ENCODE measurements at places on chromosomes 3 and 15.

- DNase-seq = no peak
Observed at GRCh38 chr3:34568766-34569165, 770.3 kb downstream of the PDCD6IP start.

DNA sequence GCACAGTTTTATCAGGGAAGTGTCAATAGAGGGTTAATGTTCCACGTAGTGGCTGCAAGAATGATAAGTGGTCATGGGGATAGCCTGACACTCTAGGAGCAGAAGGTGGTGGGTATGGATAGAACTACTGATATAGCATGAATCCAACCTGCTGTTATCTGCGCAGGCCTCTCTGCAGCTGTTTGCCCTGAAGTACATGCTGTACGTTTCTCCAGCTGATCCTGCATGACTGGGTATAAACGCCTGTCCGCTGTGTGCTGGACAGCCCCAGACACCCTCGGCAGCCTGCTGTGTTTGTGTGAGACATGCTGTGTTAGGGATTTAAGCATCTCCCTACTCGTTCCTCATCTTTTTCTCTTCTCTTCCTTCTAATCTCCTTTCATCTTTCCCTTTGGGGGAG is 87.1 kb downstream of the LPP start:
- no peak for DNase-seq

GRCh38 chr3:115233021-115233420 is 85.9 kb upstream of the ZBTB20 start:
- DNase-seq = no peak

GRCh38 chr15:54707805-54708752 is 488.7 kb downstream of the RSL24D1 start:
- DNase-seq = no peak

DNA sequence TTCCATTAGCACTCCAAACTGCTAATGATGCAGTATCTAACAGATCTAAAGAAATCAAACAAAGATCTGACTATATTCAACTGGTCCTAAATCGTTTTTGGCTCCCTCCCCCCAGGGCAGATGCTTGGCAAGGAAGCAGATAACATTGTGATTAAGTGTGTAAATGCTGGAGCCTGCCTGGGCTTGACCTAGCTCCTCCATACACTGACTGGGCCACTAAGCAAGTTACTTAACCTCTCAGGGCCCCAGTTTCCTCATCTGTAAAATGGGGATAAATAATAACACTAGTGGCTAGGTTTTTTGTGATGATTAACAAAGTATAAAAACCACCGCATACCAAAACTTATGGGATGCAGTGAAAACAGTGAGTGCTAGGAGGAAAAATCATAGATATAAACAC is 9.2 kb downstream of the EID1 start:
- DNase-seq = no peak

GRCh38 chr15:68435966-68436365 is 4.0 kb upstream of the ITGA11 start:
- DNase-seq = no peak

- no peak for DNase-seq
Observed at GRCh38 chr3:120114376-120114775, 20.1 kb upstream of the GSK3B start.

- DNase-seq = no peak
Observed at GRCh38 chr15:63405683-63406390, 24.2 kb upstream of the CA12 start.

DNA sequence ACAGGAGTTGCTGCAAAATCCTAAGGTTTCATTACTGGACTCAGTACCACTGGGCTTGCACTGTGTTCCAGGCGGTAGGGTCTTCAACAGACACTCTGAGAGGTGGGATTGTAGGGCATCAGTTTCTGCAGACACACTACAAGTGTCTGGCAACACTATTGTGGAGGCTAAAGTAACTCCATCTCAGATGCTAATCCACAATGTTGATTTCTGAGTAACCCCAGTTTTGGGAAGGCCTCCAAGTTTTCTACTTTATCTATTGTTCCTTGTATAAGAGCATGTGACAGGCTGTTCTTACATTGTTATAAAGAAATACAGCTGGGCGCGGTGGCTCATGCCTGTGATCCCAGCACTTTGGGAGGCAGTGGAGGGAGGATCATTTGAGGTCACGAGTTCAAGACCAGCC is 2.5 kb upstream of the ABHD5 start:
- DNase-seq = no peak

GRCh38 chr3:56796202-56796601 is 5.5 kb downstream of the ARHGEF3 start:
- DNase-seq = no peak

- DNase-seq = peak; percentile 8
Observed at GRCh38 chr15:75732809-75733451, 20.3 kb upstream of the CSPG4 start.

- DNase-seq = no peak
Observed at GRCh38 chr3:122451371-122451770, 35.5 kb upstream of the WDR5B start.

DNA sequence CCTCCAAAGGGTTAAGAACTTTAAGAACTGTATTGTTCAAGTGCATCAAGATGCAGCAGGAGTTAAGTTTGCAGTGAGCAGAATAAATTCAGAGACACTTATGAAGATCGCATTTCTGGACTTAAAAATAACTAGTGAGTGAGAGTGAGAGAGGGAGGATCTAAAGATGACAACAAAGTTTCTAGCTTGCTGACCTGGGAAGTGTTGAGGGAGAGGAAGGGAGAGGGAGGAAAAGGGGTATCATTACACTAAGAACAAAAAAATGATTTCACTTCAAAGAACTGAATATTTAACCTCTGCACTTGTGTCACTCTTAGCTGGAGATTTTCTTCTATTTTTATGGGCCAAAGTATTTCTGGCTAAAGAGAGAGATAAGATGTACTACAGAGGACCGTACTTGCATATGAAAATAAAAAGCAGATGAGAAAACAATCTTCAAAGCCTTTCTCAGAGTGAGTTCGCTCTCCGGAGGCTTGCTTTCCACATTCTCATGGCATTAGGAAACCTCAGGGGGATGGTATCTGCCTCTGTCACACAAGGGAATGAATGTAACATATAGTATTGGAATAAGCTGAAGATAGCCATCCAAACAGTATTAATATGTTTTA is 91.4 kb upstream of the TJP1 start:
- no peak for DNase-seq

- DNase-seq = no peak
Observed at GRCh38 chr3:108091498-108092250, 843 bp upstream of the CD47 start.

GRCh38 chr15:63655683-63656372 is 58.6 kb downstream of the FBXL22 start:
- DNase-seq = no peak

- DNase-seq = no peak
Observed at GRCh38 chr3:99696497-99696896, 58.1 kb downstream of the COL8A1 start.

- no peak for DNase-seq
Observed at GRCh38 chr3:40615110-40615915, 90.6 kb downstream of the ZNF621 start.

- no peak for DNase-seq
Observed at GRCh38 chr15:47507221-47507985, 209.9 kb upstream of the SEMA6D start.

- no peak for DNase-seq
Observed at GRCh38 chr15:83904107-83905040, 250.5 kb downstream of the ADAMTSL3 start.

DNA sequence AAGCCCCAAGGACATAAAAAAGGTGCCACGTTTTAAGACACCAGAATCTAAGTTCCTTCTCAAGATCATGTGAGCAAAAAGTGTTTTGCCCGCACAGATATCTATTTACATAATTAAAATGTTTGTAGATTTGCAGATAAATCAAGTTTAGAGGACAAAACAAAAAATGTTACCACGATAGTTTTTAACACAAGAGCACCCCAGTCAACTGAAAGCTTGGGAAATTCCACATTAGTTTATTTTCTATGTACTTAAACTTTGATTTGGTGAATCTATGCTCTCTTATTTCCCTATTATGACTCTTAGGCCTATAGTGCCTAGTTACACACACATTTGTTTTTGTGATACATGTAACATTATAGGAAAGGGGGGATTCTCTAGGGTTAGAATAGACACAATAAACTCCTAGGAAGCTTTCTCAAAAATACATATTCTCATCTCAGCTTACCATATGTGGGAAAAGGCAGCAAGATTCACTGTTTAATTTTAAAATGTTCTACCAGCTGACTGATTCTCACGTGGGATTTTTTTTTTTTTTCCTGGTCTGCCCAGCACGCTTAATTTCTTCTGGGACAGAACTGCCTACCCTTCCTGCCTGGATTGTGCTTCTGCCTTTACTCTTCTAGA is 8.4 kb upstream of the LEKR1 start:
- no peak for DNase-seq

GRCh38 chr3:42613462-42613861 is 13.0 kb downstream of the NKTR start:
- DNase-seq = no peak

DNA sequence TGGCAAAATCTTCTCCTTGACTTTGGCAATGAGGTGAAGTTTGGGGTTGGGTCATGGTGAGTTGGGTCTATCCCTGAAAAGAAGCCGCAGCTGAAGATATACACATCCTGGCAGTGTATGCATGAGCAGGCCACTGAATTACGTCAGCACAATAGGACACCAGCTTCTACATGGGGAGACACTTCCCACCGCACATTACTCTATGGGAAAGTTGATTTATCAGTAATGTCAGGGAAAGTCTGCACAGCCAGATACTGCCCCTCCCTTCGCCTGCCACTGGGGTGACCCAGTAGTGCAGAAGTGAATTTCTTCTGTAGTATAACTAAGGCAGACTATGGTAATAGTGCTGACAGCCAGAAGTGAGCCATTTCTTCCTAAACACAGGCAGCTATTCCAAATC is 245.0 kb downstream of the NTRK3 start:
- DNase-seq = no peak

- no peak for DNase-seq
Observed at GRCh38 chr3:32457971-32458471, 44.6 kb downstream of the CMTM6 start.

DNA sequence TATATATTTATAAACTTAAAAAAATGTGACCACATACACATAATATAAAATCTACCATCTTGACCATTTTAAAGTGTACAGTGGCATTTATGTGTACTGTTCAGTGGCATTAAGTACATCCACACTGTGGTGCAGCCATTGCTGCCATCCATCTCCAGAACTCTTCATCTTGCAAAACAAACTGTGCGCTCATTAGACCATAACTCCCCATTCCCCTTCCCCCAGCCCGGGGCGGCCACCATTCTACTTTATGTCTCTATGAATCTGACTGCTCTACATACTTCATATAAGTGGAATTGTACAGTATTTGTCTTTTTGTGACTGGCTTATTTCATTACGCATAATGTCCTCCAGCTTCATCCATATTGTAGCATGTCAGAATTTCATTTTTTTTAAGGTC is 47.8 kb downstream of the CTXND1 start:
- DNase-seq = no peak

DNA sequence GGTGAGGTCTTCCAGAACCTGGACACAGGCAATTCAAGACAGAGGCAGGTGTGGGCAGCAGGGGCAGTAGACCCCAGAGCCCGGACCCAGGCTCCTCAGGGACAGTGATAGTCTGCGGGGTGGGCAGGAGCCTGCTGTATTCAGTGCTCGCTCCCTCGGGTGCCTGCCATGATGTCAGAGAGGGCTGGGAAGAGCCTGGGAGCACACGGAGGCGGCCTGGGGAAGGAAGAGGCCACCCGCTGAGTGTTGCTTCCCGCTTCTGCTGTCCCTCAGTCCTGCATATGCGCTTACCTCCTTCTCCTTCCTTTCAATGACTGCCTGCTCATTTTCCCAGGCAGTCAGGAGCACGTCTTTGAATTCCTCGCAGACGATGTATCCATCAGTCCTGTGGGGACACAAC is 22.8 kb downstream of the TMEM43 start:
- DNase-seq = no peak

DNA sequence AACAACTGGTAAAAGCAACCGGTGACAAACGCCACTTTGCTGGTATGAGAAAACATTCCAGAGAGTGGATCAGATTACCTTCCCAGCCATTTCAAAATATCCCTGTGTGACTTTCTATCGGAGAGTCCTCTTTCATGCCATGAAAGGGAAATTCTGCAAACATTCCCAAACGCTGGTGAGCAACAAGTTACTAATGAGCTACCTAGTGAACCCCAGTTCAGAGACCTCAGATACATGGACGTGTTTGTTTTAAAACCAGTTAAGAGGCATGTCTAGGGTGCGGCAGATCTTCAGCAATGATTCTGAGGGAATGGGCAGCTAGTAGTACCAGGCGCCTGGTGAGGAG is 418.2 kb upstream of the NR2F2 start:
- no peak for DNase-seq

GRCh38 chr3:141575879-141576743 is 89.3 kb downstream of the RASA2 start:
- no peak for DNase-seq

DNA sequence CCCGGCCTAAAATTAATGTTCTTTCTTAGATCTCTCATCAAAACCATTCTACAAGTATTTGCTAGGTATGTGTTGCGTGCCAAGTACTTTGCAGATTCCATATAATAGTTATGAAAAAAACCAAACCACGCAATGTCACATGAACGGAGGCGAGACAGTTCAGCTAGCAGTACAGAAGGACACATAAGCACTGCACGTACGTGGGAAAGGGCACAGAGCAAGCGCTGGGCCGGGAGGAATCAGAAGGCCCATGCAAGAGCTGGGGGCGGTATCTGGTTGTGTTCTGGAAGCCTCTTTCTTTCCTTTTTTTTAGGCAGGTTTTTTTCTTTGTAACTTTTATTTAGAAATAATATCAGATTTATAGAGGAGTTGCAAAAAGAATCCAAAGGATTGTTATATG is 11.3 kb downstream of the PDIA5 start:
- no peak for DNase-seq

- no peak for DNase-seq
Observed at GRCh38 chr3:12484983-12485327, 675 bp downstream of the TSEN2 start.

DNA sequence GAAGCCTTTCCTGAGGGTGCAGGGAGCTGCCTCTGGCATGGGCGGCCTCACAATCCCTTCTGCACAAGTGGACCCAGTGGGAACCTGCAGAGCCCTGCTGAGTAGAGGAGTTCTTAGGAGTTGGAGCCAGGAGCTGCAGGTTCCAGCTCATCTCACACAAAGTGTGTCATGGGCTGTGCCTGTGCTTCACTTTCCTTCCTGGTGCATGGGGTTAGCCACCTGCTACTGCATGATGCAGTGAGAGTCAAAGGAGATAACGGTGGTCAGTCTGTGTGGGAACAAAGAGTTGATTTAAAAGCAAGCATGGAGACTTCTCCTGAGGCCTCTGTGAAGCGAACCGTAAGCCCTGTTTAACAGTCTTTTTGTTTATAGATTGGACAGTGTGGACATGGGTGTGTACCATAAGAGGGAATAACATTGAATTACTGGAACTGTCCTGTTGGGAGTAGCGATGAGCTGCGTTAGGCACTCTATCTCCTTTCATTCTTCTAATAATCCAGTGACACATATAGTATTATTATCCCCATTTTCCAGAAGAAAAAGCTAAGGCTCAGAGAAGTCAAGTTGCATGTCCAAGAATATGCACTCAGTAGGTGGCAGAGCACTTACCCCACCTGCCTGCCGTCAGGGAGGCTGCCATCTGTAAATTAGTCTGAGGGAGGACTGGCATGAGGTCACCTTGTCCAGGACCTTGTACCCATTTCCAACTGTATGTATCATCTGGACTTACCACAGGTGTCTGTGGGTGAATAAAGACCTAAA is 68.7 kb upstream of the PRR23C start:
- no peak for DNase-seq

All from activated naive CD4-positive, alpha-beta T cell (primary cell).